BJ (cell line): ENCODE measurements at places on chromosomes 11 and 22. TPM values are rescaled to one million over a fixed set of nuclear protein-coding genes. Genes with fewer than 3 reads are reported as not detected.

Gene KREMEN1
- polyA plus RNA-seq: 1.6 and 2.1 TPM in 2 replicates

Gene TREH
- polyA plus RNA-seq: not detected in 2 replicates

Gene ZC3H12C
- polyA plus RNA-seq: 5.2 and 5.5 TPM in 2 replicates

Gene TEX12
- not detected in 2 replicates for polyA plus RNA-seq

Gene KMT5B
- 7.3 and 13.2 TPM in 2 replicates for polyA plus RNA-seq

Gene TUBA8
- polyA plus RNA-seq: 1.2 and 1.3 TPM in 2 replicates

Gene KRTAP5-2
- not detected in 2 replicates for polyA plus RNA-seq

Gene PIK3IP1
- polyA plus RNA-seq: 8.2 and 11.8 TPM in 2 replicates

Gene MS4A15
- polyA plus RNA-seq: not detected in 2 replicates

Gene OR8A1
- polyA plus RNA-seq: not detected in 2 replicates

Gene PARVG
- polyA plus RNA-seq: not detected in 2 replicates

DNA sequence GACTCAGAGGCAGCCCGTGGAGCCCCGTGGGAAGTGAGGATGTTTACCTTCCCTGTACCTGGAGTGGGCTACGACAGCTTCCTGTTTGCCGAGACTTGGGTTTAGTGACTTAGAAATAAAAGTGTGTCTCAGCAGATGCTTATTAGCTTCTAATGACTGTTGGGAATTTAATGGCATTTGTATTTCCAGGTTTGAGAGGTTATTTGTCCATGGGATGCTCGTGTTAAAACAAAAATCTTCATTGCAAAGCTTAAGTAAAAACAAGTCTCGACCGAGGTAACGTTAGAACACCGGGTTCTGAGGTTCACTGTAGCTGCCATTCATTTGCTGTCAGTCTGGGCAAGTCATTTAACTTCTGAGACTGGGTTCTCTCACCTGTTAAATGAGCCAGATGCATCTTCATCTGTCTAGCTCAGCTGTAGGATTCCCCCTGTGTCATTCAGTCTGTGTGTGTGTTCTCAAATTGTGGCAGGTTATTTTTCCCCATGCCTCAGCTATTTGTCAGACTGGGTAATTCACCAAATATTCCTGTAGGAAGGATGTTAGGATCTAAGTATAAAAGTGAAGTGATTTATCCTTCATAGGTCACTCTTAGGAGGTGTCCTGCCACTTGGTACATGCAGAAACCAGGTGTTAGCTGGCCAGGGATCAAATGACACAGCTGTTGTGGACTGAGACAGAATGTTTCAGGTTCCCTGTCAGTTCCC, 791 bp downstream of the EI24 start:
- no peak for DNase-seq

DNA sequence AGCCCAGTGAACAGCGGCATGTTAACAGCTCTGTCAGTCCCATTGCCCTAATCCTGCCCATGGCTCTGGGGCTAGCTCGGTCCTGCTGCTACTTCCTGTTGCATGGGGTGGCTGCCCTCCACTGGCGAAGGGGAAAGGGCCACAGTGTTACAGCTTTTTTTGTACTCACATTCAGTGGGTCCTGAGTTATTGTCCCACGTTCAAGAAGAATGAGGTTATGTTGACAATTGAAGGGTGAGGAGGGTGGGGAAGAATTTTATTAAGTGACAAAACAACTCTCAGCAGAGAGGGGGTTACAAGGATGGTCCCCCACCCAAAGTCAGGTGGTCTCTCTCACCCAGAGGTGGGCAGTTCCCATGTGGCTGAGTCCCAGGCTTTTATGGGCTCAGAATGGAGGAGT, 17.7 kb upstream of the MS4A7 start:
- DNase-seq: no peak

- DNase-seq: no peak
Observed at GRCh38 chr11:75954039-75954438, 139.0 kb downstream of the UVRAG start.

GRCh38 chr22:19815823-19816290, 38.8 kb downstream of the GNB1L start:
- no peak for DNase-seq

DNA sequence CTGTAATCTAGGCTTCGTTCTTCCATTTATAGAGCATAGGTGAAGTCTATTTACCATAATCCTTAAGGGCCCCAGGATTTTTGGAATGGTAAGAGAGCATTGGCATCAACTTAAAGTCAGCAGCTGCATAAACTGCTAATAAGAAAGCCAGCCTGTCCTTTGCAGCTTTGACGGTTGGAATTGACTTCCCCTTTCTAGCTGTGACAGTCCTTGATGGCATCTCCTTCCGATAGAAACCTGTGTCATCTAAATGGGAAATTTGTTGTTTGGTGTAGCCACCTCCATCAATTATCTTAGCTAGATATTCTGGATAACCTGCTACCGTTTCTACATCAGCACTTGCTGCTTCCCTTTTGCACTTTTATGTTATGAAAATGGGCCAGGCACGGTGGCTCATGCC, 58.0 kb upstream of the GLYATL1B start:
- DNase-seq: no peak

GRCh38 chr22:38490915-38491314, 15.2 kb downstream of the DDX17 start:
- DNase-seq: no peak

GRCh38 chr11:31680770-31681169, 130.4 kb downstream of the PAX6 start:
- no peak for DNase-seq

DNA sequence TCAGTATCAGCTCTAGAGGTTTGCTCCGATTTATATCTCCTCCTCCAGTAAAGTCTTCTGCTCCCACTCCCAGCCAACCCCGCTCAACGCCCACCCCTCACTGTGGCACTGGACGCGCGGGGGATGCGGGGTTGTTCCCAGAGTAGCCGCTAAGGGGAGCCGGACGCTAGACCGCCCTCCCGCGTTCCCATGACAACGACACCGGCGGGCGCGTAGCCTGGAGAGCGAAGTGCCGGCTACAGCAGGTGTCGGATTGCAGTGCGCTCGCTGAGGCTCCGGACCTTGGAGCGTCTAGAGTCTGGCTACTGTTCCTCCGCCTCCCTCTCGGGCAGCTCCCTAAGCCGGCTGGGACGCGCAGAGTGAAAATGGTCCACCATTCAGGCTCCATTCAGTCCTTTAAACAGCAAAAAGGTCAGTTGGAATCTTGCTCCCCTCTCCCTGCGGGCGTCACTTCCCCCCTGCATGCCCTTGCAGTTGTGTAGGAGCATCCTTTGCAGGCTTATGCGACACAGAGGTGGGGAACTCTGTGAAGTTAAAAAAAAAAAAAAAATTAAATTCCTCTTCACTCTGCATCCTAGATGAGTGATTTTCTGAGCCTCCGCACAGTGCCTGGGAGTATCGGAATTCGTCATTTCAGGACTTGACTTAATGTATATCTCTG, at the start of gene ANO3:
ANO3 (plus strand) TSS at position 220 of the 661 bp plus-strand sequence; CDS start at position 366, 146 bp downstream.
- DNase-seq: peak; percentile 7

- DNase-seq: no peak
Observed at GRCh38 chr22:22700631-22701030, 56.2 kb downstream of the GGTLC2 start.

GRCh38 chr22:45455621-45456020, 42.1 kb downstream of the RIBC2 start:
- no peak for DNase-seq

DNA sequence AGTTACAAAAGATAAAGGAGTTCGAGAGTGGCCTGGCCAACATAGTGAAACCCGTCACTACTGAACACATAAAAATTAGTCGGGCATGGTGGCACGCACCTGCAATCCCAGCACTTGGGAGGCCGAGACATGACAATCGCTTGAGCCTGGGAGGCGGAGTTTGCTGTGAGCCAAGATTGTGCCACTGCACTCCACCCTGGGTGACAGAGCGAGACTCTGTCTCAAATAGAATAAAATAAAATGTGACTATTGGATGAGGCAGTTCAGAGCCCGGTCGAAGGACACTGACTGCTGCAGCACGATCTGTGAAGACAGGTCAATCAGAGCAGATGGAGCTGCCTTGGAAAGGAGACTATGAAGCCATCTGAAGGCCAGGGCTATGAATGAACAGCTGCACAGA, 37.7 kb upstream of the ANO1 start:
- no peak for DNase-seq

DNA sequence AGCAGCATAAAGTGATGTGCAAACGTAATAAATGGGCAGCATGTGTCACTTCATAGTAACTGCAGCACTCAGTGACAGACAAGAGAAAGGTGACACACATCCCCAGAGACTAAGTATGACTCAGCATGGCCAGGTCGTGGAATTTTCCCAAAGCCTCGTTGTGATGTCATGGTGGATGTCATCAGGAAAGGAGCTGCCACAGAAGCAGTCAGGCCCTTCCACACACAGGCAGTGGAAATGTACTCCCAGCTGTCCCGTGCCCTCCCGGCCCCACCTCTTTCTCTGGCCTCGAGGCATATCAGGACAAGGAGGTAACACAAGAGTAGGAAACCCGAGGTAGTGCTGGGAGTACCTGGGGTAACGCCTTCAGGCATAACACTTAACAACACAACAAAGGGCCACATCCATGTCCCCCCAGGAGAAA, 8.1 kb downstream of the PC start:
- no peak for DNase-seq

DNA sequence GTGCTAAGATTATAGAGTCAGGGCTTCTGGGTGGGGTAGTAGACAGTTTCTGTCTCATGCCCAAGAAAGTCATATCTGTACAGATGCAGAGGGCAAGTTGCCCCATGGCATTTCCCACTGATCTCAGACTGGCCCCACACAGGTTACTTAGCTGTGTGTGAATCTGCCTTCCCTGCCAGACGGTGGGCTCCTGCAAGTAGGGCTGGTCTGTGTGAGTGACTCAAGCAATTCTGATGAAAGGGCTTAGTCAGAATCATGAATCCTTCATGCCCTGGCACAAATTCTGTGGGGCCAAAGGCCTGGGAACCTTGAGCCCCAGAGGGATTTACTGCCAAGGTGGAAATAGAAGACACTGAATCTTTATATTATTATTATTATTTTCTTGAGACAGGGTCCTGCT, 30.4 kb downstream of the USH1C start:
- DNase-seq: no peak

- DNase-seq: no peak
Observed at GRCh38 chr11:126466236-126467045, 111.0 kb downstream of the ST3GAL4 start.

- no peak for DNase-seq
Observed at GRCh38 chr11:62573006-62573591, 592 bp downstream of the EEF1G start.

DNA sequence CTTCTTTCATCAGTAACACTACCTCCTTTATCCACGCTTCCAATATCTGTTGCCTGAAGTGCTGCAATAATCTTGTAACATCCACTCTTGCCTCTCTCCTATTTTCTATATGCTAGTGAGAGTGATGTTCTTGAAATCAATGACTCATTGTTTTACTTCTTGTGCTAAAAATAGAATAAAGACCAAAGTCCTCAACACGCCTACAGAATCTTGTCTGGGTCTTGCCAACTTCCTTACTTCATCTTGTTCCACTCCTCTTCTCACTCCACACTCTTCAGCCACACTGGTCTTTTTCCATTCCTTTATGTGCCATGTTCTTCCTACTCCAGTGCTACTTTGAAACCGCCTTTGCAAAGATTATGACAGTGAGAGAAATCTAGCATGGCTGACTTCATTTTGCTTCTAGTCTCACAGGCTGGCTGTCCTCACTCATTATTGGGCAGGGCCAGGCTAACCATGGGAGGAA, 136.4 kb downstream of the CCDC81 start:
- no peak for DNase-seq

GRCh38 chr11:100687630-100688395, 725 bp downstream of the ARHGAP42 start:
- peak; percentile 30 for DNase-seq

DNA sequence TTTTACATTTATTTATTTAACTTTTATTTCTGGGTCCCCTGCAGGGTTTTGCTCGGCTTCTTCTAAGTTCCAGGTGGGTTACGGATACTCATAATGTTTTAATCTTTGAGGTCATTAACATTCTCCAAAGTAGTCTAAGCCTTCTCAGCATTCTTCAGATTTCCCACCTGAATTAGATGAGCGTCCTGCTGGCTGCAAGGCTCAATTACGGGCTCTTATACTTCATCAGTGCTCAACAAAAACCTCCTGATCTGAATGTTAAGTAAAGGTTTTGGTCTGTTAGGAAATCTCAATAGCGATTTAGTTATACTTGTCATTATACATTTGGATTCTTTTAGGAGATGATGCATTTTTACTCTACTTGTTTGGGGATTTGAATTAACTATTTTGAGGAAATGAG, 27.3 kb upstream of the NFRKB start:
- no peak for DNase-seq
